ENCODE measurements at places on chromosomes 3 and 15. TPM values are rescaled to one million over a fixed set of nuclear protein-coding genes. Genes with fewer than 3 reads are reported as not detected.

DNA sequence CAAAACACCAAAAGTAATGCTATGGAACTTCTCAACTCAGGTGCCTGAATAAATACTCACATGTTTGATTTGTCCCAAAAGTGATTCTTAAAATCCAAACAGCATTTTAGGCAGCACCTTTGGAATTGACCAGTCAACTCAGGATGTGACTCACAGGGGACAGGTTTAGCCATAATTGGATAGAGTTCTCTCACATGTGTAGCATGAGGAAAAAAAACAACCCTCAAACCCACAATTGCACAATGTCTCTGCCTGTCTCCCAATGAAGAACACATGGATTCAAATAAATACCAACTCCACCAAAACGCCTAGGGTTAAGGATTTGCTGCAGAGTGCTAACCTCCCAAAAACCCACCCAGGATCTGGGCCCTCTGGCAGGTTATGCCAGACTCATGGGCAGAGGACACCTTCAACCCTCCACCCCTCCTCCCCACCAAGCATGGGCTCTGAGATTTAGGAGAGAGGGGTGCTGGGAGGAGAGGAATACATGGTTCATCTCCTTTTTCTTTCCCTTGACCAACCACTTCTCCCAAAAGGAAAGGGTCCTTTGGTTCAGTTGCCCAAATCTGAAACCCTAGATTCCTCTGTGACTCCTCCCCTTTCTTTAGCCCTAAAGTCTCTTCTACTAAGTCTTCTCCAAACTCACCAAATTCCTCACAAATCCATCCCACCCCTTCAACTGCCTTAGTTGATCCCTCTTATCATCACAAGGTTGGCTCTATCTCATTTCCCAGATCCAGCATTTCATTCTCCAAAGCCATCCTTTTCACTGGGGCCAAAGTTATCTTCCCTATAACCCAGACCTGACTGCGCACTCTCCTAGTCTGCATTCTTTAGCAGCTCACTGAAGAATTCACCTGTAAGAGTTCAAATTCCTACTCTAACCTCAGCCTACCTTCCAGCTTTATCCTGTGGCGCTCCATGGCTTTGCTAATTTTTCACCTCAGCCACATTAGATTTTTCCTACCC lies 7.7 kb downstream of the RYK start:
- DNase-seq = peak; percentile 95
- H3K4me3 ChIP-seq = peak overlapping the region; percentile 41
- no peaks in the 10 kb centered on the region for H3K27me3 ChIP-seq
- peak overlapping the region; percentile 96 for H3K27ac ChIP-seq
- H3K4me1 ChIP-seq = peaks cover 65% of the 10 kb centered on the region

- H3K4me1 ChIP-seq = no peaks in the 10 kb centered on the region
- no peak overlapping the region for H3K4me3 ChIP-seq
- no peaks in the 10 kb centered on the region for H3K36me3 ChIP-seq
- DNase-seq = no peak
- H3K27ac ChIP-seq = no peak overlapping the region
Measured at GRCh38 chr15:68691705-68692104, 112.9 kb downstream of the CORO2B start.

GRCh38 chr3:149188494-149188893 lies 33.1 kb downstream of the CP start:
- H3K4me3 ChIP-seq = no peak overlapping the region
- no peak for DNase-seq
- no peaks in the 10 kb centered on the region for H3K27me3 ChIP-seq
- H3K4me1 ChIP-seq = peaks cover 7% of the 10 kb centered on the region

DNA sequence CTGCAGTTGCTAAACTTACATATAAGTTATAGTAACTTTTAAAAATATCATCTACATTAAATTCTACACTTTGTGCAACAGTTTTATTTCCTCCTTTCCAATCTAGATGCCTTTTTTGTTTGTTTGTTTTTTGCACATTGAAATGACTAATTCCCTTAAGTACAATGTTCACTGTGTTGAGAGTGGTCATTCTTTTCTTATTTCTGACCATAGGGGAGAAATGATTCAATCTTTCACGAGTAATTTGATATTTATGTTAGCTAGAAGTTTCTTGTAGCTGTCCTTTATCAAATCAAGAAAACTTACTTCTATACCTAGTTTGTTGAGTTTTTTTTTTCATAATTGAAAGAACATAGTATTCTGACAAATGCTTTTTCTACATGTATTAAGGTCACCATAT lies 85.0 kb upstream of the CBLB start:
- H3K4me1 ChIP-seq = peaks cover 6% of the 10 kb centered on the region
- no peak overlapping the region for H3K27ac ChIP-seq
- no peak for DNase-seq
- no peak overlapping the region for H3K4me3 ChIP-seq
- H3K27me3 ChIP-seq = no peaks in the 10 kb centered on the region
- no peaks in the 10 kb centered on the region for H3K36me3 ChIP-seq

SPINT1 gene
- total RNA-seq = 57.9 TPM

SPESP1 gene
- total RNA-seq = 16.8 TPM

- DNase-seq = no peak
- H3K4me1 ChIP-seq = peaks cover 10% of the 10 kb centered on the region
- no peak overlapping the region for H3K4me3 ChIP-seq
- peaks cover 36% of the 10 kb centered on the region for H3K36me3 ChIP-seq
- no peaks in the 10 kb centered on the region for H3K27me3 ChIP-seq
- no peak overlapping the region for H3K27ac ChIP-seq
Measured at GRCh38 chr15:25378501-25378901, 60.3 kb downstream of the UBE3A start.

GRCh38 chr15:57090496-57090859 lies 172.0 kb downstream of the TCF12 start:
- no peaks in the 10 kb centered on the region for H3K27me3 ChIP-seq
- DNase-seq = no peak
- H3K4me1 ChIP-seq = peaks cover 1% of the 10 kb centered on the region
- no peak overlapping the region for H3K27ac ChIP-seq

ZSCAN2 gene
- 4.3 TPM for total RNA-seq

GRCh38 chr3:64890006-64890405 lies 202.2 kb upstream of the ADAMTS9 start:
- DNase-seq = no peak
- no peaks in the 10 kb centered on the region for H3K36me3 ChIP-seq
- H3K4me1 ChIP-seq = no peaks in the 10 kb centered on the region
- no peak overlapping the region for H3K4me3 ChIP-seq
- no peaks in the 10 kb centered on the region for H3K27me3 ChIP-seq

CCK gene
- total RNA-seq = not detected

DNA sequence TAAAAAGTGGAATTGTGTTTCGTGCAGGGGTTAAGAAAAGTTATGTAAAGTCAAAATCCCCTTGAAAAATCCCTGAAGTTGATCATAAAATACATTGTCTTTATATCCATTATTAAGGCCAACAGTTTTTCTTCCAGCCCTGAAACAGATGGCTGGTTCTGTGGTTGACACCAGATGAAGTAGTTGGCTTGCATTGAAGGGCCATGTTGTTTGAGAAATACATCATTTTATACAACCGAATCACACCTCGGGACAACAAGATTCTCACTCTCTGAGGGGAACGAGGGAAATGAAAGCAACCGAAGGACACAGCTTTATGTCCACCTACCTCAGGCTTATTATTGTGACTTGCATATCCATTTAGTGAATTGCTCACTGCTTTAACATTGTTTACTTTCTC lies 126.0 kb upstream of the MITF start:
- no peak overlapping the region for H3K27ac ChIP-seq
- H3K36me3 ChIP-seq = no peaks in the 10 kb centered on the region
- no peak for DNase-seq
- H3K27me3 ChIP-seq = no peaks in the 10 kb centered on the region

SOX14 gene
- not detected for total RNA-seq

DNA sequence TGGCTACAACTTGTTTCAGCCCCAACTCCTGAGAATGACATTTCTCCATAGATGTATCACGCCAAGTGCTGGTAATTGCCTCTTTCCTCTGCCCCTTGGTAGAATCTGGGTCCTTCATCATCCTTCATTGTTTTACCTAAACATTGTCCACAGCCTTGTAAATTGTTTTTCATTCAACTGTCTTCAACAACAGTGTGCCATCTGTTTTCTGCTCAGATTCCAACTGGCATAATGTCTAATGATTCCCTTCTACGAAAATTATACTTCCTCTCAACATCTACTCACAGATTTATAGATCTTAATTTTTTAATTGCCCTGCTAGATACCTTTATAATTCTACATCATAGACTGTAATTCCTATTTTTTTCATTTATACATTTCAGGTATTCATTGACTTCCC lies 226.9 kb downstream of the TPRG1 start:
- peaks cover 15% of the 10 kb centered on the region for H3K4me1 ChIP-seq
- no peak overlapping the region for H3K4me3 ChIP-seq
- H3K27ac ChIP-seq = peak overlapping the region; percentile 40

- no peaks in the 10 kb centered on the region for H3K36me3 ChIP-seq
- no peak overlapping the region for H3K4me3 ChIP-seq
- peaks cover 20% of the 10 kb centered on the region for H3K4me1 ChIP-seq
- no peak for DNase-seq
- no peak overlapping the region for H3K27ac ChIP-seq
Measured at GRCh38 chr3:171821778-171822358, 11.6 kb upstream of the PLD1 start.

DNA sequence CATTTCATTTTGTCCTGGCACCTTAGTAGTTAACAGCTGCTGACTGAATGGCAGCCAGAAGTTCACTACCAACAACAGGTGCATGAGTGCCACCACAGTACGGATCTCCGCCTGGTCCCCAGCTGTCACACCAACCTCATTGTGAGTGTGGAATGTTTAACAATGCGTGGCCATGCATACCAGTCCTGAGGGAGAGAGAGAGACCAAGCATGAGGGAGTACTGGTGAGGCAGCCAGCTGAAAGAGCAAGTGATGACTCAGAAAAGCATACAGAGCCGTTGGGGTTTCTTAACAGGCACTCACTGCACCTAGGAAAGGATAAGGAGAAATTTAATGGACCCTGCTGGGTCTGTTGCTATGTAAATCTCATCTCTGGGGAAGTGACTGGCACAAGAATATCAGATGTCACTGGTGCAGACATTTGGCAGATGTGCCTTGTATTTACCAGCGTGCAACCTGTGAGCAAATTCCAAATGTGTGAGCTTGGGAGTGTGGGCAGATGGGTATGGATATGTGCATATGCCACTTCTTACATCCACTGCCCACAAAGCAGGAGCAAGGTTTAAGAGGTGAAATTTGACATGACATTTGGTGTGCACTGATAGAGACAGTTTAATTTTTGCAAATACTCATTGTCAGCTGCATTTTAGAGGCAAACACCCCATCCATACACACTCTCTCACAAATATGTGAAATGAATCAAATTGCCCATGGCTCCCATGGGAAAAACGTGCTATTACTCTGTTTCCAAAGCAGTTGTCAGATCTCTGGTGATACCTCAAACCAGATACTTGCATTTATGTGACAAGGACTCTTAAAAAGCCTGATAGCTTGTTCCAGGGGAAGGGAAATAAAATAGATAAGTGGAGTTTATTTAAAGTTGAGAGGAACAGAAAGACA lies 245.2 kb upstream of the ARPP21 start:
- peak; percentile 5 for DNase-seq
- no peaks in the 10 kb centered on the region for H3K4me1 ChIP-seq
- H3K27me3 ChIP-seq = peaks cover 19% of the 10 kb centered on the region
- no peak overlapping the region for H3K4me3 ChIP-seq

DZIP3 gene
- total RNA-seq = 10.1 TPM

LRRC34 gene
- not detected for total RNA-seq

CHST13 gene
- not detected for total RNA-seq

- H3K4me3 ChIP-seq = no peak overlapping the region
- H3K27me3 ChIP-seq = no peaks in the 10 kb centered on the region
- peak; percentile 39 for DNase-seq
- H3K36me3 ChIP-seq = no peaks in the 10 kb centered on the region
- no peak overlapping the region for H3K27ac ChIP-seq
- no peaks in the 10 kb centered on the region for H3K4me1 ChIP-seq
Measured at GRCh38 chr3:107315141-107315540, 62.1 kb upstream of the CCDC54 start.

- no peak for DNase-seq
- H3K27ac ChIP-seq = no peak overlapping the region
- H3K4me1 ChIP-seq = no peaks in the 10 kb centered on the region
- no peak overlapping the region for H3K4me3 ChIP-seq
- peaks cover 11% of the 10 kb centered on the region for H3K27me3 ChIP-seq
- H3K36me3 ChIP-seq = no peaks in the 10 kb centered on the region
Measured at GRCh38 chr3:66665021-66665695, 164.3 kb upstream of the LRIG1 start.

FEZF2 gene
- not detected for total RNA-seq

DNA sequence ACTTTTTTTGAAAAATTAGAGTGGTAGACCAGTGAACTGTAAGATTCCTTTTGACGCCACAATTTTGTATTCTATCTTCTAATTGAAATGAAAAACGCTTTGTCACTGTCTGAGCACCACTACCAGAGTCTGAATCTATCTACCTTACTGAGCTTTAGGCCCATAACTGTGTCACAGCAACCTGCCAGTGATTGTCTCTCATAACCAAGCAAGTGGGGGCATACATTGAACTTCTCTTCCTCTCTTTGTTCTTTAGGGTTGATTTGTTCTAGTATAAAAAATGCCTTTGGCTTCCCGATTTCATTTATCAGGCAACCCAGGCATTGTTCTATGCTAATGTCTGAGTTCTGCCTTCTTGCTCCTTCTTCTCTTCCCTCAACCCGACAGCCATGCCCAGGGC lies 142.6 kb downstream of the BBX start:
- DNase-seq = no peak
- peaks cover 25% of the 10 kb centered on the region for H3K4me1 ChIP-seq
- no peaks in the 10 kb centered on the region for H3K27me3 ChIP-seq

DNA sequence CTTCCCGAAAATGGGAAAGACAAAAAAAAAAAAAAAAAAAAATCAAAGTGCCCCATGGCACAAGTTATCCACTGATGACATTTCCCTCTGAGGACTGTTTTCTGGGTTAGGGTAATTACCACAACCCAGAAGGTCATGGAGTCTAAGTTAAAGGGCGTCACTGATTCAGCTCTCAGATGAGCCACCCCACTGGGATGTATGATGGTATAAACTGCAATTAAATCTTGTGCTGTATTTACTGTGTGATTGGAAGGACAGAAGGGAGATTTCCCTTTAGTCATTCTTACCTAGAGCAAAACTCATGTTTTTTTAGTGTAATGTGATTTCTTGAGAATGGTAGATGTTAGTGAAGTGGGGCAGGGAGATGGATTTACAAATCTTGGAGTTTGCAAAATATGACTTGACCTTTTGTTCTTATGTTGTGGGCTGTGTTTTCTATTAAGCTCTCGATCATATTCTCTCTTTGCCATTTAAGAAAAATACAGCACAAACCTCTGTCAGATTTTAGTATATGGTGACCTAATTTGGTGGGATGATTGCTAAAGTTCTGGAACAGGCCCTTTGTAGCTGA lies 244.2 kb downstream of the PTPRG start:
- H3K36me3 ChIP-seq = peaks cover 16% of the 10 kb centered on the region
- H3K27me3 ChIP-seq = no peaks in the 10 kb centered on the region
- no peak for DNase-seq
- H3K27ac ChIP-seq = peak overlapping the region; percentile 16
- no peak overlapping the region for H3K4me3 ChIP-seq

TMEM89 gene
- total RNA-seq = not detected

DNA sequence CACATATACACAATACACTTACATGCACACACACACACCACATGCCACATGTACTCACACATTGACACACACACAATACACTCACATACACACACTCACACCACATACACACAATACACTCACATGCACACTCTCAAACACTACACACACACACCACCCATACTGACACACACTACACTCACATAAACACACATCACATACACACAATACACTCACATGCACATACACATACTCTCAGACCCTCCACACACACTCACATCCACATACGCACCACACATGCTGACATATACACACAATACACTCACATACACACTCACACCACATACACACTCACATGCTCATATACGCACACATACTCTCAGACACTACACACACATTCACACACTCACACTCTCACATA lies 28.3 kb upstream of the KIF23 start:
- DNase-seq = no peak
- no peak overlapping the region for H3K4me3 ChIP-seq
- peaks cover 16% of the 10 kb centered on the region for H3K4me1 ChIP-seq
